Thoracic aorta (tissue), 2 donors: ENCODE measurements at places on chromosomes 12 and 14.

GRCh38 chr14:103207388-103208072 lies 84.3 kb downstream of the TNFAIP2 start:
- DNase-seq: no peak

GRCh38 chr12:54853933-54854538 lies at the start of gene MUCL1:
MUCL1 (plus strand) TSS chr12:54854516; CDS start chr12:54854583, 67 bp downstream.
- DNase-seq: no peak

GRCh38 chr12:22088886-22089285 lies 42.9 kb downstream of the CMAS start:
- no peak for DNase-seq

- no peak for DNase-seq
Measured at GRCh38 chr14:28375295-28375694, 391.3 kb upstream of the FOXG1 start.

- no peak for DNase-seq
Measured at GRCh38 chr14:61581955-61582615, 113.2 kb upstream of the HIF1A start.
